Stimulated activated CD8-positive, alpha-beta memory T cell treated with anti-CD3 and anti-CD28 coated beads, Interleukin-4, amount 100 ng/mL, for 4 hours (primary cell): ENCODE measurements at places on chromosomes 6 and 20.

- no peak for DNase-seq
These were observed at the start of gene SYNGAP1 for GRCh38 chr6:33419580-33420490. Gene SYNGAP1 (plus strand): TSS chr6:33420065. CDS start chr6:33420265, 200 bp downstream.

DNA sequence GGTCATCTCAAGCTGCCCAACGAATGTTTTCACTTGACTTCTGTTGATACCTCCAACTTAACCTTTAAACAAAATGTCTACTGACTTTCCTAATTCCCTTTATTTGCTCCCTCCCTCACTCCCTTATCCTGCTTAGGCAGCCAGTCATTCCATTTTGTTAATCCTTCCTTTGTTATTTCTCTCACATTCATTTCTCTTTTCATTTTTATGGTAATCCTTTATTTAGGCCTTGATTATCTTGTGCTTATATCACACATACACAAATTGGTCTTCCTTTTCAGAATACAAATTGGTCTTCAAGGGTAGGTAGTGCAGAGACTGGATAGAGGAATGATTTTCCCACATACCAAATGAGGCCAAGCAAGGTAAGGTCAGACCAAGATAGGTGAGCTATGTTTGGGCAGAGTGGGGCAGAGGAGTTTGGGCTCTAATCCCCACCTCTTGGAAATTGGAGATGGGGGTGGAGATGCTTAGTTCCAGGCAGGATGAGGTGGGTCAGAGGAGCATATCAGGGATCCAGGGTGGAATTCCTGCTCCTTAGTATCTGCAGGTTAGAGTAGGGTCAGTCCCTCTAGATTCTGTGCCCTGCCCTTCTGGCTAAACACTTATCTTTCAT is 2.0 kb upstream of the SPACA1 start:
- DNase-seq, result no peak

DNA sequence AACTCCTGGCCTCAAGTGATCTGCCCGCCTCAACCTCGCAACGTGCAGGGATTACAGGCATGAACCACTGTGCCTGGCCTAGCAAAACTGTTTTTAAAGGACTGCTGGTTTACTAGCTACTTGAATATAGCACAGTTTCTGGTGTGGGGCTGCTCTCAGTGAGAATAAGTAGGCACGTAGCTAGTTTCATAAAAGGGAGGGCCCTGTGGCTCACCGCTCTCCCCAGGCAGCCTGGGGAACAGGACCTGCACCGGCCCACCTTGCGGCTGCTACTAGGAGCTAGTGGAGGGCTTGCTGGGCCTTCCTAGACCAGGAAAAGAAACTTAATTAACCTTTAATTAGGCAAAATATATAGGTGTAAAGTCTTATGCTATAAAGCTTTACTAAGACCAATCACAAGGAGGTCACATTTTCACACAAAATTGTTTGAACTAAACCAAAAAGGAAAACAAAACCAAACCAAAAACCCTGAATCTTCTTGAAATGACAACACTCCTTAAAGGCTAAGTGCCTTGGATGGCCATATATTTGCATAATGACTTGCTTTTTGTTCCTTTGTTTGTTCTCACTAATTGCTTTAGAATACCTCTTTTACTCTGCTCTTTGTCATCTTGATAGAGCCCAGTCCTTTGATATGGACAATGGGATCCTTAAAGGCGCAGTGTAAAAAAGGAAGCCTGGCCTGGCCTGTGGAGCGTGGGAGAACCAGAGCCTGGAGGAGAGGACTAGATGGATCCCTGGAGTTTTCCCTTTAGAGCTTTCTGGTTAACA is 69.5 kb upstream of the SAMD5 start:
- no peak for DNase-seq

DNA sequence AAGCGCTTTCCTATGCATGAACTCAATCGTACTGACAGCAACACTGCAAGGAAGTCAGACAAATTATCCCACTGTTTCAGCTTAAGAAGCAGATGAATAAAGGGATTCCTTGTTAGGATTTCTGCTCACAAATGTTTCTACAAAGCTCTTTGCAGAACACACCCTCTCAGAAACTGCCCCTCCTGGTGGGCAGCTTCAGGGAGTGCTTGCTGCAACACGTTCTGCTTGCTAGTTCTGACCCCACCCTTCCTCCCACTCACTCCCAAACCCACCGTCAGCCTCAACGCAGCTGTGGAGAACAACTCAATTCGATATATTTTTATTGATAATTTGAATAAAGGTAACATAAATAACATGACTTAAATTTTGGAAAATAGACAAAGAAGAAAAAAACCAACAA is 250.8 kb upstream of the PRDM1 start:
- DNase-seq, result no peak

DNA sequence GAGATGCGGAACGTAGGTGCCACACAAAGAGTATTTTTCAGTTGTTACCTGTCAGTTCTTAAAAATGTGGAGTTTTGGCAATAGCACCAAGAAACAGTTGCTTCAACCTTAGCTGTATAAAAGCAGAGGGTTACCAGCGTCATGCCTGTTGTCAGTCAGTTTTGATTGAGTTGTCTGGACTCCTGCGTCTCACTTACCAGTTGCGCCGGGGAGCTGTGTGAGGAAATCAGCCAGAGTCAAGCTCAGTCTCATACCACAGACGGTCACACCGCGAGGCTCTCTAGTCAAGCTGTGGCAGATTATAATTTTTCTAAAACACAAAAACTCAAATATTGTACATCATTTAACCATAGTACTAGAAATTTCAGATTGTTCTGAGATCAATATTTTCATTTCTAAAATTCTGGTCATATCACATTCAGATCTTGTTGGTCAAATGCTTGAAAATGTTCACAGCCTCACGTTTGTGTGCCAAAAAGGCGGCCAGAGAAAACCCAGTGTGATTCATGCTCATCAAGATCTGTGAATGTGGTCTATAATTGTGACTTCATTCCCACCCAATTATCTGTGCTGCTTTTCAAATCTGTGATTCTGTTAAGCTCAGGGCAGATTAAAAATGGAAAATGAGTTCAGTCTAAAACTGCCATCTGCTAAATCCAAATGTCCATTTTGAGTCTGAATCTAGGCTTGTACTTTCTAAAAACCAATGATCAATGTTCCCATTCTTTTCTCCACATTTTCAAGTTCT is 37.5 kb downstream of the SASH1 start:
- DNase-seq, result no peak

DNA sequence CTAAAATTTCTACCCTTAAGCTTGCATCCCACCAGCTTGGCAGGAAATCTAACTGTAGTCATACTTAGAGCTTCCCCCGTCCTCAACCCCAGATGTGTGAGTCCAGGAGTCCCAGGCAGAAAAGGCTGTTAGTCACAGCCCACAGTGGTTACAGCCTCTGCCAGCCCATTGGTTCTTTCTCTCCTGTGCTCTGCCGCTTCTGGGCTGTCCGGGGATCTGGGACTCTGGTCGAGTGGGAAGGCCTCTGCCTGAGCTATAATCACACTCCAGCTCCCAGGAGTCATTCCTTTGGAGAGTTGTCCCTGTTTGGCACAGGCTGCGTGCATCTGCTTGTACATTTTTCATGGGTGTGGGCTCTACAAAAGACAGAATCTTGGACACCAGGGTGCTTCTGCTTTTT is 45.6 kb upstream of the FYN start:
- no peak for DNase-seq

DNA sequence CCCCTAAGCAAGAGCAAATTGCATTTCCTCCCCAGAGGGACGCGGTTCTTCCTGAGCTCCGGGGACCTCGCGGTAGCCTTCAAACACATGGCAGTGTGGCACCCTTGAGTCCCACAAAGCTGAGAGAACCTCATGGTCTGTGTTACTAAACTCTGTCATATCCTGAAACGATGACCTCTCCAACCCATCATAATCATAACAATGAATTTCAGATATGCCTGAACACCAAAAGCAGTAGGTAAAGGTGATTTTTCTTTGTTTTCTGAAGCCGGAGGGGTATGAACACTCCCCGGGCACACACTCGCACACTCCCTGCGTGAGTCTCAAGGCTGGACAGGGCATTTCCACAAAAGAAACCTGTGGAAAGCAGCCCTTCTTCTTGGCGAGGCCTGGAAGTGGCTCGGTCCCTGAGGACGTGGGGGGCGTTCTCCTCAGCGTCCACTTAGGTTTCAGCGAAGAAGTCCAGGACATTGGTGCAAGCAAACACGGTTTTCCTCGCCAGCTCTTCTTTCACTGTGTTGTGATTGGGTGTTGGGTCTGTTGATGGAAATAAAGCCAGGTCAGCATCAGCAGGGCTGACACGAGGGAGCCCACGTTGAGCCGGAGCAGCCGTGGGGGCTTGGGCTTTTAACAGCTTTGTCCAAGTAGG is 183.4 kb downstream of the ERMARD start:
- DNase-seq, result no peak

- no peak for DNase-seq
These were observed 4.0 kb downstream of the HSPA1B start for GRCh38 chr6:31831350-31832215.

DNA sequence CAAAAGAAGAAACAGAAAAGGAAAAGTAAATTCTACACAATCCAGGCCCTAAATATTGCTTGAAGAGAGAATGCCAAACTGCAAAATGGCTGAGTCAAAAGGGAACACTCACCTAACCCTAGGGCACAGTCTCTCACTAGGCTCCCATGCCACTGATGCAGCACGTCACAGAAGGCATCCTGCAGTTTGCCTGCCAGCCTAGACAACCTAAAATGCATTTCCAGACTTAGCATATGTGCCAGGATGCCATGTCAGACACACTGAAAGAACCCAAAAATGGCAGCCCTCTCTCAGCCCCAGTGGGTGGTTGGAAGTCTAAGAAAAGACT is 10.6 kb upstream of the SIRPD start:
- no peak for DNase-seq

DNA sequence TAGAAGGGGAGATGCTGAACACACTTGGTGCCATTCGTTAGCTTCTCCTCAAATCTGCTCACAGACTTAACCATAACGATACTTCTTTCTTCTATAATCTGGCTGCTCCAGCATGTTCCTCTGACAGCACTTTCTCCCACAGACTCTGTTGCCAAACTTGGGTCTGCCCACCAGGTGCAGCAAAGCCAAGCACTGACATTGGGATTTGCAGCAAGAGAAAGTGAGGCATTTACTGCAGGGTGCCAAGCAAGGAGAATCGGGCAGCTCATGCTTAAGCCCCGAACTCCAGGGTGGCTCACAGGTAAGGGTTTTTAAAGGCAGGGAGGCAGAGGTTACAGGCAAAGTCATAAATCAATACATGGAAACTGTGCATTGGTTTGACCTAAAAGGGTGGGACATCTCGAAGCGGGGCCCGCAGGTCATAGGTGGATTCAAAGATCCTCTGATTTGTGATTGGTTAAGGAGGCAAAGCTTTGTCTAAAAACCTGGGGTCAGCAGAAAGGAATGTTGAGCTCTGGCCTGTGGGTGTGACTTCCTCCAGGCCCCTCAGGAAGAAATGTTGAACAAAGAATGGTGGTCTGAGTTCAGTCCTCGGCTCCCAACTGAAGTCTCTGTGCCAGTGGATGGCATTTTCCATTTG is 25.1 kb upstream of the PNPLA1 start:
- no peak for DNase-seq

DNA sequence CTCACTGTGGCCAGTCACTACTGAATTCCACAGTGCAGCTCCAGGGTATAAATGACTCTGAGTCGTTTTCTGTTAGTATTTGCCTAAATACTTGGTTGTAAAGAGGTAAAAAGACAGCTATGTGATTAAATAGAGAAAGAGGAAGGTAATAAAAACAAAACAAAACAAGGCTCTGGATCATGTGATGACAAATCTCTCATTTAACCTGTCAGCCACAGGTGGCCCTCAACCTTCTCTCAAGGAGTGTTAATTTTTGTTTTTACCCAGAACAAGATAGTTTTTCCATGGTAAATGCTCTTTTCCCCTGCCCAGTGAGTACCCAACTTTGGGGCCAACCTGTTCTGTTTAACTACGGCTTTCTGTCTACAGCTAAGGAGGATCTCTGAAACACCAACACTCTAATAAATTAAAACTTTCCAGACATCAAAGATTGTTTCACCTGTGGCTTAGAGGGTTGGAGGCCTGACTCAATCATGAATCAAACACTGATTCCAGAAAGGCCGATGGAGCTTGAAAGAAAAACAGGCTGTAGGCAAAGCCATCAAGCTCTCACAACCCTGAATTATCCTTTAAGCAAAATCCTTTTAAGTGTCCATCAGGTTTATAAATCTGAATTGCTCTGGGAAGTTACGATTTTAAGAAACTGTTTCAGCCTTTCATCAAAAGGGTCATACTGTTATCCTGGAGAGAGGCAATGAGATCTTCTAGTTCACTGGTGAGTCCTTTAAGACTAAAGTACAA is 81.5 kb upstream of the BCLAF1 start:
- DNase-seq, result no peak

DNA sequence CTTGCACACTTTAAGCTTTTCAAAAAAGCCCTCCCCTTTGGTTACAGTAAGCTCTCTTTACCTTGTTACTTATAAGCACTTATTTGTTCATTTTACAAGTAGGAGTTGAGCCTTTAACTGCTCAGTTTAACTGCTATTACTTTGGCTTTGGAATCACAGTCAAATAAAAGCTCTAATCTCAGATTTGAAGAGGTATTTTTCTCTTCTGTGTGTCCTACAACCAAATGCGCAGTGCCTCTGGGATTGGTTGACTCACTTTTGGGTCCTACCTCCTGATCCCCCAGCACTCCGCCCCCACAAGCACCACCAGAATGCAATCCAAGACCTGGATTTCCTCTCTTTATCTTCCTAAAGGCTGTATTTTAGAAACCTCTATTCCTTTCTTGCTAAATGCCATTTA is 2.5 kb downstream of the NCOA7 start:
- DNase-seq, result no peak

DNA sequence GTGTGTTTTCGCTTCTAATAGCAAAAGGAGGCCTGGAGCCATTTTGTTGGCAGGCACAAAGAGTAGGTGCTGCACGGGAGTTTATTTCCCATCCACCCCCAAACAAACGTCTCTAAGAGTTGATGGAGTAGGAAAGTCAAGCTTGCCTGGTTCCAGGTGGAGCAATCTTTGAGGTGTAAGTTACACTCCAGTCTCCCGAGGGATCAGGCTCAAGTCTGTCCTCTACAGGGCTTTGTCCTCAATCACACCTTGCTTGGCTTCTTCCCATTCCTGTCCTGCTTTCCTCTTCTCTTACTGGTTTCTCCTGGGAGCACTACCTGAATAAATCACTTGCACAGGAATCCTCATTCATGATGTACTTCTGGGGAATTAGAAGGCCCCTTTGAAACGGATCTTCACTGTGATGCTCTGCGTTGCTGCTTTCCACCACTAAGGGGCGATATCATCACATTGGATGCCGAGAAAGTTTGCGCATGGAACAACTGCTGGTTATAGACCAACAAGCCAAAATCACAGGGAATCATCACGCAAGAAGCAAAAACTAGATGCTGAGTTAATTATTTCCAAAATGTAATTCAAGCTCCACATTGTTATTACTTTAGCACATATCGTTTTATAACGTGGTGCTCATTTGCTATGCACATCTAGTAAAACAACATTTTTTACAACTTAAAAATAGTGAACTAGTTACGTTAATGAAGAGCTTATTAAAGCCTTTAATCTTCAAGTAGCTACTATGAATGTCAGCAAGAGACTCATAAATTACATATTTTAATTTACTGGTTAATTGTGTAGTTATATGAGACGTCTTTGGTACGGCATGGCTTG is 156.8 kb downstream of the DNAH8 start:
- no peak for DNase-seq

GRCh38 chr6:47650553-47651432 is 47.6 kb upstream of the ADGRF4 start:
- DNase-seq, result no peak

GRCh38 chr6:118881440-118882313 is 12.3 kb upstream of the ASF1A start:
- no peak for DNase-seq
